ENCODE measurements at places on chromosomes 5 and 9.

DNA sequence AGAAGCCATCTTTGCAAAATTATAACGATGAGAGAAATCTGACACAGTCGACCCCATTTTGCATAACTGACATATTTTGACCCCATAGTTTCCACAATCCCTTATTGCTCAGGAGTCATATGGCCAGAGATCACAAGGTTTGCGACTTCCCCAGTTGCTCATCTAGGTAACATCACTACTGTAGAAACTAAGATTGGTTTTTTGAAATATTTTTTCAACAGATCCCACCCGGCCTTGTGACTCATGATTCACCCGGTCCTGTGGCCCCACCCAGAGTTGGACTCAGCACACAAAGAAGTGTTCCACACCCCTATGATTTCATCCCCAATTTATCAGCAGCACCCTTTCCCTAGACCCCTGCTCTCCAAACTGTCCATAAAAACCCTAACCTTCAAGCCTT is 50.2 kb downstream of the TIMD4 start:
- no peak for DNase-seq

GRCh38 chr5:28380167-28380566 is 1341.8 kb upstream of the CDH9 start:
- DNase-seq = no peak

- DNase-seq = no peak
Measured at GRCh38 chr9:99220011-99220410, 1.7 kb downstream of the ALG2 start.

DNA sequence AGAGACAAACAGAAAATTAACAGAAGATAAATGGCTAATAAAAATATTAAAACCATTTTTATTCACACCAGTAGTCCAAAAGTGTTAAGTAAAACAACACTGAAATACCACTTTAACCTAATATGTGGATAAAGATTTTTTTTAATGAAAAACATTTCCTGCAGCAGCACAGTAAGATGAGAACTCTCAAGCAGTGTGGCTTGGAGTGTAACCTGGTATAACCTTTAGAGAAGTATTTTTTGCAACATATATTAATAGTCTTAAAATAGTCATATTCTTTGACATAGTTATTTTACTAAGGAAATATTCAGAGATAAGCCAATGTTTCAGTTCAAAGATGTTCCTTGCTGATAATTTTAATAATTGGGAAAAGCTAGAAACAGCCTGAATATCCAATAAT is 644.4 kb downstream of the PDE4D start:
- DNase-seq = no peak

DNA sequence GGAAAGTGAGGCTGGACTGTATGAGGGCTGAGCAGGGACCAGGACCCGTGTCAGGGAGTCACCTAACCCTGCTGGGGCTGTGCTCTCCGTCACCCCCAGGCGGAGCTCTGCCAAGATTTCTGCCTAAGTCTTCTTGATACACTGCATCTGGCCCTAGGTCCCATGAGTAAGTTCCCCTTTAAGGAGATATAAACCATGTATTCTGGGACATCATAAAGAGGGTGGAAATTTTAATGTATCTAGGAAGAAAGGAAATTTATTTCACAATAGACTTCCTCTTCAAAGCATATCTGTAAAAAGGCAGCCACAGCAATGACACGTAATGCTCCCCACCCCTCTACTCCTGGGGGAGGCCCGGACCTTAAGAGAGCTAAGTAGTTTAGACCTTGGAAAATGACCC is 183.4 kb downstream of the FBXL7 start:
- DNase-seq = no peak
